ENCODE measurements at places on chromosomes 12 and 14.

GRCh38 chr14:30185832-30186231 lies 258.2 kb upstream of the PRKD1 start:
- DNase-seq, result no peak

GRCh38 chr12:104790296-104791125 lies 167.6 kb downstream of the SLC41A2 start:
- DNase-seq, result peak; percentile 37

- DNase-seq, result no peak
Observed at GRCh38 chr12:92605621-92606170, 97.1 kb upstream of the PLEKHG7 start.

- DNase-seq, result no peak
Observed at GRCh38 chr14:91545946-91546716, 36.0 kb upstream of the PPP4R3A start.

DNA sequence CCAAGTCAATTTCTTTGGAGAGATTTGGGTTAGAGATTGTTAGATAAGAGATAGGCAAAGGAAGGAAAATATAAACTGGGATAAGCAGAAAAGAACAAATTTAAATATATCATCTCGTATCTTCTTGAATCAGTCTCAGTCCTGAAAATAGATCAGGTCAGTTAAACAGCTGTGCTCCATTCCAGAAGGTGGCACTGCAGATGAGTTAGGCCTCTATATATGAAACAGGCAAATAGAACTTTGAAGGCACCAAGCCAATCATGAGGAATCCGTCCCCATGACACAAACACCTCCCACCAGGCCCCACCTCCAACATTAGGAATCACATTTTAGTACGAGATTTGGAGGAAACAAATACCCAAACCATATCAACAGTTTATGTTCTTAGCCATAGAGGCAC lies 605.5 kb upstream of the USP15 start:
- DNase-seq, result peak; percentile 21

DNA sequence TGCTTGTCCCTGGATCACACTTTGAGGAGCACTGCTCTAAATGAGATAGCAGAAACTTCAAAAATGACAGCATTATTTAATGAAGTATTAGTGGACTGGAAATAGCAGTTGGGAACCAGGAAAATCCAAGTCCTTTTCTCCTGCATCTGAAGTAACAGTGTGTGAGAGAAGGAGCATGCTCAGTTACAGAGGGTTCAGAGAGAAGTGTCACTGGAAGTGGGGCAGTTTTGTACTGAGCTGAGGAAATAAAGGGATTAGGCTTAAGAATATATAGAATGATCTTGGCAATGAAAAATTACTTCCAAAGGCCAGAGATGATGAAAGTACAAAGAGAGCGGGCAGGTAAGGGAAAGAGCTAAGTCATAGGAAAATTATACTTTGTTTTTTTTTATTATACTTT lies 130.9 kb downstream of the MIPOL1 start:
- no peak for DNase-seq

DNA sequence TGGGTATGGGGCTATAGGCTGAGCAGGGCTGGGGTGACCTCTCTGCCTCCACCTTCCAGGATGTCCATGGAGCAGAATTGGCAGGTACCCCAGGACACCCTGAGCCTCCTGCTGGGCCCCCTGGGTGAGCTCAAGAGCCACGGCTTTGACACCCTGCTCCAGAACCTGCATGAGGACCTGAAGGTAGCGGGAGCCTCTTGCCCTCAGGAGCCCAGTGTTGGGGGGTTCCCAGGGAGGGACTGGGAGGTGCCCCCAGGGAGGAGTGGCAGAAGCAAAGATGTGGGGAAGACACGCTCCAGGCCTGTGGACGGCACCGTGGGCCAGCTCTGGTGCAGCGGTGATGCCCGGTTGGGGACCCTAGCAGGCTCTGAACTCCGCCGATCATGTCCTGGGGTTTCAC lies 8.3 kb downstream of the TNFAIP2 start:
- no peak for DNase-seq

GRCh38 chr12:6335451-6336078 lies 6.3 kb downstream of the TNFRSF1A start:
- peak; percentile 90 for DNase-seq

DNA sequence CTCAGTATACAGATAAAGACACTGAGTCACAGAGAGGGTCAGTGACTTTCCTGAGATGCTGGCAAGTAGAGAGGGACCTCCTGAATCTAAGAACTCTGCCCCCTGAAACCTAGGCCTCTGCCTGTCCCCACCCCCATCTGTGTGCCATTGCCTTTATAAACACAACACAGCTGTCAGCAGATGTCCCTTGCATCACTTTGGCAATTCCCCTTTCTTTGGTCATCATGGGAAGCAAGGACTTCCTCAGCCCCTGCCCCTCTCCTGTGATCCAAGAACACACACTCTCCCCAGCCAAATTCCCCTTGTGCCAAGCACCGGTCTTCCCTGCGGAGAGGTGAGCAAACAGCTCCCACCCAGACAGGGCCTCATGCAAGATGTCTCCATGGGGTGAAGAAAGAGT lies 8.3 kb downstream of the TSPAN11 start:
- DNase-seq, result no peak

GRCh38 chr12:68159681-68160304 lies at the start of gene IFNG:
Gene IFNG (minus strand): TSS chr12:68159740. CDS start chr12:68159615, 125 bp downstream.
- DNase-seq, result no peak

GRCh38 chr14:95698287-95698686 lies 12.1 kb downstream of the TCL1B start:
- no peak for DNase-seq

- DNase-seq, result peak; percentile 66
Observed at GRCh38 chr12:113174461-113175384, 10.6 kb downstream of the DDX54 start.

DNA sequence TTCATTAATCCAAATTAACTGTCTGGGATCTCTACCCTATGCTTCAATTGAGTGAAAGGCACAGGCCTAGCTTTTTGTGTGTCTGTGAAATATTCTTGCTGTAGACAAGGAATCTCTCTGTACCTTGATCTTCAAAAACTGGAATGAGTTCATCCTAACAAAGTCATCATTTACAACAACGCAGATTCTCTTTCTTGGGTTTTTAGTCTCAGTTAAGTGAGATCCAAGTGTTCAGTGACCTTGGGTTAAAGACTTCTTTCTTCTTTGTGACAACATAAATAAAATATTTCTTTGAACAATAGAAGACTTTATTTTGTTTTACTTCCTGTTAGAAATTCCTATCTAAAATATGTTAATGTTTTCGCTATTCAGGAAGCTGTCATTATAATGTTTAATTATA lies 192.2 kb upstream of the LMNTD1 start:
- no peak for DNase-seq

DNA sequence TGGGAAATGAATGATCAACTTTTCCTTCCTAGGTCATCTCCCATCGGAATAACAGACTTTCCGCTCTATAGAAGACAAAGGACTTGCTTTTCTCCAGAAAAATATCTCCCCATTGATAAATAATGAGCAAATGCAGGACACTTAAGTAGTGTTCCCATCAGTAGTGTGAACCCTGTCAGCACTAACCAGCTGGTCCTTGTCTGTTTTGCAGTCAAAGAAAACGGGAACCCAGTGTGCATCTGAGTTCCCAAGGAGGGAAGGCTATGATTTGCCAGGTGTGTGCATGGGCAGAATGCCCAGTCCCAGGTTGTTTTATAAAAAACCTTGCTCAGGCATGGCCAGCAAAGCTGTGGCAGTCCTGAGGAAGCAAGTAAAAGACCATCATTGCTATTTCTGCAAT lies 256.5 kb upstream of the HMGA2 start:
- no peak for DNase-seq

DNA sequence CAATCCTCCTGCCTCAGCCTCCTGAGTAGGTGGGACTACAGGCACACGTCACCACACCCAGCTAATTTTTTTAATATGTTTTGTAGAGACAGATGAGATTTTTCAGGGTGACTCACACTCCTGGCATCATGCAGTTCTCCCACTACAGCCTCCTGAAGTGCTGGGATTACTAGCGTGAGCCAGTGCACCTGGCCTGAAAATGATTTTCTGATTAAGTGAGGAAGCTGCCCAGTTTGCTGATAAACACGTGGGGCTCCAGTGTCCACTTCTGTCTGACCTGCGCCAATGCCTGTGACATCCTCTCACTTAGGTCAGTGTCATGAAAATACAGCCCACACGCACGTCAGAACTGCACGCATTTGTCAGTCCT lies 37.0 kb upstream of the SFSWAP start:
- peak; percentile 26 for DNase-seq

- no peak for DNase-seq
Observed at GRCh38 chr12:24705216-24705615, 243.7 kb downstream of the BCAT1 start.

DNA sequence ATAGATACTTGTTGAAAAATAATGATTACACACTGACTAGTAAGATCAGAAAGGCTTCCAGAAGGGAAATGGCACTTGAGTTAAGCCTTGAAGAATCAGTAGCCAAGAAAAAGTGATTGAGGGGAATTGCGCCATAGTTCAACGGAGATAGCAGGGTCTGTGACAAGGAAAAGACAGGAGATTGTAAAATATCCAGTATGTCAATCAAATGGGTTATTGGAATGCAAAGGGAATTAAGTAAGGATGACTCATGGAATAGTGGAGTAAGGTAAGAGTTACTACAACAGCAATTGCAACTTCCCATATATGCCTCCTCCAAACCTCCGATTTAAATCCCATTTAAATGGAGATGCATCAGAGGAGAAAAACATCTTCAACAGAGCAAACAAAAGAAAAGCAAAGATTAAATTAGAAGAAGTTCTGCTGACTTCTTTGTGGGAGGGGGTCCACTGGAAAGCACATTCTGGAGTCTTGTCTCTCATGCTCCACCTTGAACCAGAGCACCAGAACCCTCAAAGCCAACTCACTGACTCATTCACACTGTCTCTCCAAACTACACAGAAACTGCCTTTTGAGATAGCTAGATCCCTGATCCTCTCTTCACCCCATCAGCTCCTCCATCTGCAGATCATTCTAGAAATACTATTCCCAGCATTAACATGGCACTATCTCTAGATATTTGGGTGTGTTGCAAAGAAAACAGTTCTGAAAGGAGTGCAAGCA lies 138.2 kb downstream of the NUAK1 start:
- peak; percentile 10 for DNase-seq

DNA sequence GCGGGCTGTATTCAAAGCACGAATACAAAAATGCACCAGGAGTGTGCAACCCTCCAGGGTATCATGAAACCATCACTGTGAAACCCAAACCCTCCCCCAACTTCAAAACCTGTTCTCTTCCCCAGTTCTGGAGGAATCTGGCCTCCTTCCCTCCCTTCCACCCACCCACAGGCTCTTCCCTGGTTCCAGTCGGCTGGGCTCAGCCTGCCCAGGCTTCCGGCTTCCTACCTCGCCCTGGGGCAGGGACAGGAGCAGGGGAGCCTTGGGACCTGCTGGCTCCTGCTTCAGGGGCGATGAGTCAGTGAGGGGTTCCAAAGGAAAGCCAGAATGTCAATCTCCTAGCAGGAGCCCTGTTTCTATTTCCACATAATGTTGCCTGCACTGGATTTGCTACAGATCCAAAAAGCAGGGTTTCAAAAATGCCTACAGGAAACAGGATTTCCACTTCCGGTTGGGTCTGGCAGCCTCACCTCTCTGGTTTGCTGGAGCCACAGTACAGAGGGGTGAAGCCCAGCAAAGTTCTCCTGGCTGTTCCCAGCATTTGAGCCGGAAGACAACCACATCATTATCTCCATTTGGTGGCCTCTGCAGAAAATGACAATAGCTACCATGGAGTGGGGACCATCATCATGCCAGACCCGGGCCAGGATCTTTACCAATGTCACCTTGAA lies 278.3 kb downstream of the DPF3 start:
- DNase-seq, result peak; percentile 93

DNA sequence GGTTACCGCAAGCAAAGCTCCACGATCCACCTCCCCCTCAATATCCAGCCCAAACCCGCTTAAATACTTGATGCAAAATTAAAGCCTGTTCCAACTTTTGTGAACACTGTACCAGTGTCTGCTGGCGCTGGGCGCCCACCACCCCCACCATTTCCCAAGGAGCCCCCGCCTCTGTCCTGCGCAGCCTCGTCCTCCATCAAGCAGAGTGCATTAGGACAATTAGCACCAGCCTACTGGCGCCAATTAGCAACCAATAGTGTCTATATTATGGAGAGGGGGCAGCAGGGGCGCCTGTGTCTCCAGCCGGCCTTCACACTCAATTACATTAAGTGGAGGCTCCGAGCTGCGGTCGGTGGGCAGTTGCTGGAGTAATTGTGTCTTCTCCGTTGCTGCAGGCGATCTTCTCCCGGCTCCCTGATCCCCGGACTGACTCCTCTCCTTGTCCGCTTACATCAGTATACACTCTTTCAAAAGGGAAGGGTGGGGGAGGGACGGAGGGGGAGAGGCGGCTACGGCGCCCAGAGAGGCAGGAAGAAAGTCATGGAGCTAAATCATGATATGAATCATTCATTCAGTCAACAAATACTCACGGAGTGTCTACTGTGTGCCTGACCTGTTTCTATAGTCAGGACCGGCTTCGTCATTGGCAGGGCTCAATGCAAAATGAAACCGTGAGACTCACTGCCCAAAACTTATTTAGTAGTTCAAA lies 707.3 kb downstream of the MED13L start:
- DNase-seq, result peak; percentile 1

DNA sequence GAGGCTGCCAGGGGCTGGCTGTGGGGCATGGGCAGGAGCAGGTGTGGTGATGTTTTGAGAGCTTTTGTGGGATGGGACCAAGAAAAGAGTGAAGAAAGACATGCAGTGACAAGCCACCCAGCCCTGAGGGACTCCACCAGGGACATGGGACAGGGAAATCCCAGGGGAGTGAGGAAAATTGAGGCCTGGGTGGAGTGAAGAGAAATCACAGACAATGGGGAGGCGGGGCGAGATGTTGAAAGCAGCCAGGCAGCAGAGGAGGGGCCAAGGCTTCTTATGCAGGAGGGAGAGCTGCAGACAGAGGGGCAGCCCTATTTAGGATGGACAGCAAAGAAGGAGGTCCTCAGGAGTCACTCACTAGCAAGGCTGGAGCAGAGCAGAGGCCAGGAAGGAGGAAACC lies 4.2 kb upstream of the KRT1 start:
- DNase-seq, result no peak

GRCh38 chr12:107472308-107472707 lies 213.3 kb upstream of the PWP1 start:
- no peak for DNase-seq

DNA sequence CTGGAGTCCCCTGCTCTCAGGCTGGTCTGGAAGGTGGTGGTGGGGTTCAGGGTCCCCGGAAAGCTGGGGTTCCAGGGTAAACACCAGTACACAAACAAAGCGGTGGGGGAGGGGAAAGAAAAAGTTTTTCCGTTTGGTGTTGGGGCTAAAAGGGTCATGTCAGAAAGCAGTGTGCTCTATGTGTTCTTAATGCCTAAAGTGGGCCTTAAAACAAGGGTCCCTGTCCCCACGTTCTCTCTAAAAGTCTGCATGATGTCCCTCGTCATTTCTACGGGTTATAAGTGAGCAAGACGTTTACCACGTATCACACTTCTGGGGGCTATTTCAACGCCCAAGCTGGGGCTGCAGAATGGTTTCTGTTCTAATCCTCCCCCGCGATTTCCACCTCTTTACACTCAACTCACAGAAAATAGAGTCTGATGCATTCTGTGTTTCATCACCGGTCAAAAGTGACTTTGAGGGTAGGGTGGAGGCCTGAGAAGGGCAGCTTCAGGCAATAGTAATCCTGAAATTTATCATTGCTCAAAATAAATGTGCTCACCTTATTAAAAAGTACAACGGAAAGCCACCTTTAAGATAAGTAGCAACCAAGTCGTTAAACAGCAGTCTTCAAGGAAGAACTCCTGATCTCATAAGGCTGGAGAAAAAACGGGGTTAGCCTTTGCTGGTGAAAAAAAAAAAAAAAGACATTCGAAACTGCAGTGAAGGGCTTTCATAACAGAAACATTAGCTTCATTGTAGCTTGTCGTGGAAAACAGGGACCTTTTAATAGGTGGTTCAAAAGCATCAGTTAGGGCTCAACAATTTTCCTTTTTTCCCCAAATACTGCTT lies 63.9 kb upstream of the PTGR2 start:
- peak; percentile 28 for DNase-seq

Measured in kidney tubule cell (primary cell).